ENCODE measurements at places on chromosomes 2 and 18.
A peak's percentile ranks its signal among the peaks of the same experiment; 100 is the strongest.

DNA sequence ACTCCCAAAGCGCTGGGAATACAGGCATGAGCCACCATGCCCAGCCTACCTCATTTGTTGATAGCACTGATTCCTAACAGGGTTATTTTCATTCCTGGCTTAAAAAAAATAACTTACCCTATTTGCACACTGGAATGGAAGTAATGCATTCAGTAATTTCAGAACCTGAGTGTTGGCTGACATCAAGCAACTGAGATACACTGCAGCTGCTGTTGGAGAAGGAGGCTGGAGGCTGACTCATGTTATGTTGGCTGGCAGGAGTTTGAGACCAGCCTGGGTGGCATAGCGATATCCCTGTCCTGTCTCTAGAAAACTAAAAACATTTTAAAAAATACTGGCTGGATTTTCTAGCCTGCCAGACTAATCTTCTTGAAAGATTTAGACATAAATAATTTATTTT is 385.1 kb upstream of the MEX3C start:
- no peak for DNase-seq

DNA sequence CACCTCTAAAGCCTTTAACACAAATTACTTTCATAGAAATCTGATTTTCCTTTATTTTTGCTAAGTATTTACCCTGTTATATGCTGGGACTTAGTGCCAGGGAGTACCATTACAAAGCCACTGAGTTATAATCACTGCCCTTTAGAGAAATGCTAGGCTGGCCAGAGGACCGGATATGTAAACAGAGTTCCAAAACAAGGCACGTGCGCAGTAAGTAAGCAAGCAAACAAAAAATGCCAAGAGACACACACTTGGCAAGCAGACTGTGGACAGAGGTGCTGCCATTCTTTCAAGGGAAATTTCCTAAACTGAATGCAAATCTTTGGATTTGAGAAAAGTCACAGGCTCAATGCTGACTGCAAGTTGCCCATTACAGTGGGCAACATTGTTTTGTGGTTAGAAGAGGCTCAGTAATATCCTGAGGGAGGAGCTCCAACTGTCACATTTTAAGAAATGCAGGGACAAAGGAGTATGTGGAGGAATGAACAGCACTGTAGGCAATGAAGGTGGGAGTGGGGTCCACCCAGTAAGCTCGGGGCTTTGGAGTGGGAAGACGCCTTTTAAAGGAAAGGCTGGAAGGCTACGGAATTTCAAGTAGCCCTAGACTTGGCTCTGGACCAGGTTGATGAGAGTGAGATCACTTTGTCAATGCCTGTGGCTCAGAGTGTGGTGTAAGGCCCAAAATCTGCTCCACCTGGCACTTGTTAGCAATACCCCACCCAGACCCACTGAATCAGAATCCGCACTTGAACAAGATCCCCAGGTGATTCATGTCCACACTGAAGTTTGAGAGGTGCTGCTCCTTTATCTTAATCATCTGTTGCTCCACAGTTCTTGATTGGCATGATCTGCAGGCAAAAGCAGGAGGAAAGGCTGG is 2.1 kb upstream of the PARD6G start:
- DNase-seq: peak; percentile 26

DNA sequence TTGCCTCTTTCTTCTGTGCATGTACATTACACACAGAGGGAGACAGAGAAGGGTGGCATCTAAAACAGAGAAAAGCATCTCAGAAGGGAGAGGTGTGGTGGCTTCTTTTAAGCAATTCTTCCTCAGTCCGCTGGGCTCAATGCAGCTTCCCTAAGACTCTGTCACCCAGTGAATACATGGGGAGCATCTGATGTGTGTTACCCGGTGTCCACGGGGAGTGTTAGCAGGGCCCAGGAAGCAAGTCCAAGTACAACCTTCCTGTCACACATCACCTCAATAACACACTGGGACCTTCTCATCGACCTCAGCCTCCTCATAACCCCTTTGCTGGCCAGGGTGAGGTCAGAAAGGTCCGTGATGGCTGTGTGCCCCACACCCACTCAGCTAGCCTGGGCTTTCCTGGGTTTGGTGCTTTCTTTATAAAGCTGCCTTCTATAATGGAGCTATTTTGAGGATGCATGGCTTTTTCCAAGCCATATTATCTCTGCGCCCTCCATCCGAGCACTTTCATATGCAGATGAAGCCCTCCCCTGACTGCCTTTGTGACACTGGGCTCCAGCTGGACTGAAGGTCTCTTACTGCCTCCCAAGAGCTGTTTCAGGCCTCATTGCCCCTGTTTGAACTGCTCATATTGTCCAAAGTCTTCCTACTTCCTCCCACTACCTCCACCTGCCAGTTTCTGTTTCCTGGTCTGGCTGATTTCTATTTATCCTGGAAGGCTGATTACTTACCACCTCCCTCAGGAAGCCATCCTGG is 21.4 kb downstream of the TNFRSF11A start:
- no peak for DNase-seq

- peak; percentile 40 for DNase-seq
Observed at GRCh38 chr2:218010140-218010983, 7.6 kb upstream of the TNS1 start.

DNA sequence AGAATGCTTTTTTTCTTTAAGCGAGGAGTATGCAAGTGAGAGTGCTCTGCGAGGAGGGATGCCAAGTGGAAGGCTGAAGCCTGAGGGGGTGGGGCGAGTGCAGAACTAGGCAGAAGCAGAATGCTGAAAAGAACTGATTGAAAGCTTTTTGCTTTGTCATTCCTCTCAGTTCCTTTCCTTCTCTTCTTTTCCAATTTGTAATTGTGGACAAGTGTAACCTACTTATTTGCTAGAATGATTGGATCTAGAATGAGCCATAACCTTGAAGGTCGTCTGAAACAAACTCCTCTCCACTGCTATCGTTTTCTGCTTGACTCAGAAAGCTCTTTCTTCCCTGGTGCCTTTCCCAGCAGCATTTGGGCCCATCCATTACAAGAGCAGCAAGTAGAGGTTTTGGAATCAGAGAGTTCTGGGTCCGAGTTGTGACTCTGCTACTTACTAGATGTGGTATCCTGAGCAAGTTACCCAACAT is 115.3 kb downstream of the METTL8 start:
- DNase-seq: no peak

DNA sequence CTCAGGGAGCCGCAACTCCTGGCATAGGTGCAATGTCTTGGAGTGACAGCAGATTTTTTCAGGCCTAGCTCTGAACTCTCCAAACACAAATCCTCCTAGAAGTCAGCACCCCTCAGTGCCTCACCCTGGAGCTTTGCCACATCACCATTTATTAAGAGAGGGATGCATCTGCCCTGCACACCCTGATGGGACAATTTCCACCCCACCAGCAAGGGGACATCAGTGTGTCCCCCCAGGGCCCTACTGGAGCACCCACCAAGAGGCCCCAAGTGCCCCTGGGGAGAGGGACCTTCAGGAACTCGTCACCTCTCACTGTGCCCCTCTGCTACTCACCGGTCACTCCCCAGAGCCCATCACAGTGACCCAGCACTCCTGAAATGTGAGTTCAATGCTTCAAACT is 144.7 kb downstream of the NDUFA10 start:
- no peak for DNase-seq

DNA sequence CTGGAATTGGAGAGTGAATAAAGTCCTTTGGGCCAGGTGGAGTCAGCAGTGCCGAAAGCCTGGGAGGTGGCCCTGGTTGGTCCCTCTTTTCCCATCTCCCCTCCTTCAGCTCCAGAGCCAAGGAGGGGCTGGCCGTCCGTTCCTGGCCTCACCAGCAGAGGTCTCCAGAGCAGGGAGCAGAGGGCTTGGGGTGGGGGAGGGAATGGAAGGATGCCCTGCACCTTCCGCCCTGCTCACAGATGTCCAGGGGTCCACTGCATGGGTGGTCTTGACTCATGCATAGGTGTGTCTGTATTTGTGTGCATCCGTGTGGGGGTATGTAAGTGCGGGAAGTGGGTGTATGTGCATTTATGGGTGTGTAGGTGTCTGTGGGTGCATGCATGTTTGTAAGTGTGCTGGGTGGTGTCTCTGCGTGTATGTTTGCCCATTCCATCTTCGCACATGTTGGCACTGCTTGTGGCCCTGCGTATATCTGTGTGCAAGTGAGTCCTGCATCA is 201.8 kb downstream of the ZFP36L2 start:
- DNase-seq: peak; percentile 53

DNA sequence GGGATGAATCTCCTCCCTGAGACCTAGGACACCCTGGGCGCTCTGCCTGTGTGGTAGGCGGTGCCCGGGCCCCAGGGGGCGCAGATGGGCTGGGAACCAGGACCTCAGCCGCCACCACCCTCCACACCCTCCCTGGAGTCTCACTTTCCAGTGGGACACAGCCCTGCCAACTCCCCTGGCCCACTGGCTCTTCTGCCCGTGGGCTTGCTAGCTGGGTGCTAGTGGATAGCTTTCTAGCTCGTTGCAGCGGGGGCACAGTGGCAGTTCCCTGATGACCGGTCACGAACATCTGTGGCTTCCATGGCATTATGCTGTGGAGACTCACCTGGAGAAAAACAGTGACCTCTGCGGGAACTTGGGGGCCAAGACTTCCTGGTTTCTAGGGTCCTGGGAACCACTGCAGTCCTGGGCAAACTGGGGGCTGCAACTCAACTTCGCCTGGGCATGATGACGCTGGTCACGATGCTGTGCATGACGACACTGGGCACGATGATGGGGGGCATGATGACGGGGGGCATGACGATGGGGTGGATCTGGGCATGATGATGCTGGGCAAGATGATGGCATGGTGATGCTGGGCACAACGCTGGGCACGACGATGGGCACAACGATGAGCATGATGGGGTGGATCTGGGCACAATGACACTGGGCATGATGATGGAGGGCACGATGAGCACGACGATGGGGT is 31.0 kb upstream of the ALLC start:
- DNase-seq: no peak

GRCh38 chr2:240437861-240438809 is 2.7 kb downstream of the GPC1 start:
- peak; percentile 63 for DNase-seq

DNA sequence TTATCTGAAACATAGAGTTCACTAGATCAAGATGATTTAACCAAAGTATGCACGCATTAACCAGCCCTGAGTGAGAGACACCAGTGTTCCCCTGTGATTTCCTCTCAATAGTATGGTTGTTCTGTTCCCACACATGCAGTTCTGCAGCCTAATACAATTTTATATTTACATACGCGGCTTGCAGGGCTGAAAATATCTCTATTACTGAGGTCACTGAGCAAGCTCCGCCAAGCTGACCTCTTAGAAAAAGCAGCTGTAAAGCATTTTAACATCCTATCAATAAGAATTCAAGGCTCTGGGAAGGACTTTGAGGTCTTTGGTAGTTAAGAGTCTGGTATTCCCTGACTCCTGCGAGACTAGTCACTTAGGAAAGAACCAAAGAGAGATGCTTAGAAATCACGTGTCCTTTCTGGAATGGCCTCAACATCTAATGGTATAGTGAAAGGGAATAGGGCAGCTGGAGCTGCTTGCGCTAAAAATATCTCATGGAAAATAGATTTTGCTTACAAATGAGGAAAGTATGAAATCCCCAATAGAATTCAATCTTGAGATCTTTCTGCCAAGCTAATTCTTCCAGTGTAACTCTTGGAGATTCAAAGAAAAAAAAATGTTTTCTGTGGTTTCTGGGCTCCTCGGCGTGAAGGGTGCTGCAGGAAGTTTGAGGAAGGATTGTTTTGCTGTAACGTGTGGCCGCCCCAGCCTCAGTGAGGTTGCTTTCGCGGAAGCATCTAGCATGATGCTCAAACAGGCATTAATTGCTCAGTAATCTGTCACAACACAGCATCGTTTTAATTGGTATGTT is 59.2 kb downstream of the DOCK10 start:
- no peak for DNase-seq

- DNase-seq: no peak
Observed at GRCh38 chr2:112255875-112256274, 1.0 kb upstream of the ZC3H8 start.

DNA sequence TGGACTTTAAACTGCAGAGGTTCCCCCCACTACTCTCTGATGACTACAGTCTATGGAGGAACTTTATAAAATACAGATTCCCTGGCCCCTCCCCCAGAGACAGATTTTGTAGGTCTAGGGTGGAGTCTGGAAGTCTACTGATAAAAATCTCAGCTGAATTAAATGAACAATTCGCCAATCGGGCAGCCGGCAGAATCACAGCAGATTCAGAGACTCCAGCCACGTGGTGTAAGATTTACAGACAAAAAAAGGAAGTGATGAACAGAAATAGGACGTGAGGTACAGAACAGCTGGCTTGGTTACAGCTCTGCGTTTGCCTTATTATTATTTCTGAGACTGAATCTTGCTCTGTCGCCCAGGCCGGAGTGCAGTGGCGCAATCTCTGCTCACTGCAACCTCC is 21.4 kb upstream of the MTA3 start:
- DNase-seq: no peak

GRCh38 chr2:113720167-113720566 is 36.3 kb downstream of the SLC35F5 start:
- DNase-seq: peak; percentile 22

DNA sequence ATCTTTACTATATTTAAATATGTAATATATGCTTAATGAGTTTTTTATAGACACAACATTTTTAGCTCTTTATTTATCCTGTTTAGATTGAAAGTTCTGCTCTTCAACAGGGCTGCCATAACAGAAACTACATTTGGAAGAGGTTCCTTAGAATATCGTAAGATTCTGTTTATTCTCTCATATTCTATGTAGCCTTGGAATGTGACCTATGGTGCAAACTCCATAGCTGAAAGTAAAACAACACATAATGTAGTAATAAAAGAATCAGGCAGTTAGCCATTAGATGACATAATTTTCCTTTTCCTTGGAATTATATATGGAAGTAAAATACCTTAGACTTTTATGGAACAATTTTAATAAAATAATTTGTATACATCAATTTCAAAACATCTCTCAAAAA is 91.3 kb downstream of the ZNF804A start:
- no peak for DNase-seq

- no peak for DNase-seq
Observed at GRCh38 chr2:171169333-171169732, 8.6 kb upstream of the TLK1 start.

DNA sequence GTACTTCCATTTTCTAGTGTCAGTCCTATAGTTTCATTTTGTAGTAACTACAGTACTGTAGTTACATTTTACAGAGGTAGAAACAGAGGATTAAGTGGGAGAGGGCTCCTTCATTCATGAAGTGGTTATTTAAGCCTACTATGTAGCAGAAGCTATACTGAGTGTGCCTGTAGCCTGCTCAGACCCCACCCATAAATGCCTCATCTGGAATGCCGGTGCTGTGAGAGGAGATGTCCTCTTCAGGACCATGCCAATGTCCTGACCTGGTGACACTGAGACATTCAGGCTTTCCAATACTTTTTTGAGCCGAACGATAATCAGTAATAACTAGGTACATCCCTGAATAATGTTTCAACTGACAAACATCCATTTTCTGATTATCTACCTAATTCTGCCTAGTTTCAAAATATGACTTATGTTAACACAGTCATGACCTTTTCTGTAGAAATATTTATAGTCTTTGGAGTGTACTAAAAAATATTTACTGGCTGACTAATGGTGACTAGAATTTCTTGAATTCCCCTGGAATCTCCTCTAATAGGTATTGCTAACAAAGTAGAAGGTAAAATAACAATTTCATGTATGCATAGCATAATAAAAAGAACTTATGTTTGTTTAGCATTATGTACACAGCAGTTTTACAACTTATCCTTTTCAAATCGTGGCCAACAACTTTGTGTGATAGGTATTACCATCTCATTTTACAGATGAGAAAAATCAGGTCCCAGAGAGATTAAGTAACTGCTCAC is 10.2 kb upstream of the ARHGAP28 start:
- peak; percentile 13 for DNase-seq

GRCh38 chr2:144703852-144704708 is 184.2 kb upstream of the ZEB2 start:
- peak; percentile 82 for DNase-seq

Data from kidney tubule cell (primary cell).